ENCODE measurements at places on chromosomes 5 and 9.

- no peak for DNase-seq
Observed at GRCh38 chr5:34031966-34032365, 11.0 kb downstream of the C1QTNF3 start.

DNA sequence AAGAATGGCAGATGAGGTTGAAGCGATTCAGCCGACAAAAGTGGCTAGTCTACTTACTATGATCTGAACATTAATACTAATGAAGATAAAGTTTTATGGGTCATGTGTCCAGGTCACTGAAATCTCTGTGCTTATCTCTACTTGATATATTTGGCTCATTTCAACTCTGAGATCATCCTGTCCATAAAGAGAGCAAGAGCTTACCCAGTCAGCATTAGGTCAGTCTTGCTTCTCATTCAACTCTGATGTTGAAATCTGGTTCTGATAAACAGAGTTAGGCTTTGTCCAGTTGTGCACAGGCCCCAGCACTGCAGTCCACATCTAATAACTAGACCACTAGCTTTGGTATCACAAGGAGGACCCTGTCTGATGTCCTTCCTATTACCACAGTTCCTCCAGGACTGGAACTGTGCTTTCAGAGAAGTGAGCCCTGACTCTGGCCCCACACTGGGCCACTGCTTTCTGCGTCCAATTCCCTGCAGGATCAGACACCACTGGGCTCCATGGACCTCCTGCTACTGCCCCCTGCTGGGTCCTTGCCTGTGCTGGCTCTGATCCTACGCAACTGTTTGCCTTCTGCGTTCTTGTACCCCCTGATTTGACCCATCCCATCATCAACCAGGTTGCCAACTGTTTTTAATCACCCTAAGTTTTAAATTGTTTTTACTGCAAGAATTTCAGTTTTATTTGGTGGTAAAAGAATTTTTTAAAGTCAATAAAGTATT lies 23.7 kb upstream of the FAM120A start:
- DNase-seq = no peak

DNA sequence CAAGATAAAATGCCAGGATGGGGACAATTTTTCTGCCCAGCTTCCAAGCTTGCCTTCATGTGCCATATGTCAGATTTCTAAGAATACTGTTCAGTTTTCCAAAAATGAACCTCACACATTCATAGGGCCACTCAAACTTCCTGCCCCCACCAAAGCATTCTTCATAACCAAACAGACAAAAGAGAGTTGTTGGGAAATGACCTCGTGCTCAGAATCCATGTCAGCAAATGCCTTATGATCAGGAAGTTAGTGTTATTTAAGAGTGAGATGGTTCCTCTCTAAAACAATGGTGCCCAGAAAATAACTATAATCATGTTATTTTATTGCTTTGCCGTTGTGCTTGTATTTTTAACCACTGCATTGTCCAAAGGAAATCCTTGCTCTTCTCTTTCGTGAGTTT lies 208.2 kb downstream of the ZNF608 start:
- no peak for DNase-seq

GRCh38 chr9:121616123-121616755 lies 35.2 kb upstream of the DAB2IP start:
- no peak for DNase-seq

GRCh38 chr9:136403538-136403914 lies 3.6 kb upstream of the SNAPC4 start:
- DNase-seq = peak; percentile 56

DNA sequence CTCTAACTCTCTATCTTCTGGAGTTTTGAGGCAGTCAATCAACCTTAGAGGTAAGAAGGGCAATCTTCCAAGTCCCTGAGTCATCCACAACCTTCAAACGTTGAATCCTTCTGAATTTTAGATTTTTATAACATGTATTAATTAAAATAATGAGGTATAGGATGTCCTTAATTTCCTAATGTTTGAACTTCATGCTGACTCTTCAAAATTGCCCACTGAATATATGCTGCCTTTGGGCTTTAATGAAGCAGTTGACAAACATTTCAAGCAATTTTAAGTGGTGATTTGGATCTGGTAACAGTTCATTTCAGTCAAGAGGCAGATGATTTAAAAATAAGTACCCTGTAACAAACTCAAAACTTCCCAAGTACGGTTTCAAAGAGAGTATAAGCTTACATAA lies 26.0 kb downstream of the ERP44 start:
- DNase-seq = no peak

DNA sequence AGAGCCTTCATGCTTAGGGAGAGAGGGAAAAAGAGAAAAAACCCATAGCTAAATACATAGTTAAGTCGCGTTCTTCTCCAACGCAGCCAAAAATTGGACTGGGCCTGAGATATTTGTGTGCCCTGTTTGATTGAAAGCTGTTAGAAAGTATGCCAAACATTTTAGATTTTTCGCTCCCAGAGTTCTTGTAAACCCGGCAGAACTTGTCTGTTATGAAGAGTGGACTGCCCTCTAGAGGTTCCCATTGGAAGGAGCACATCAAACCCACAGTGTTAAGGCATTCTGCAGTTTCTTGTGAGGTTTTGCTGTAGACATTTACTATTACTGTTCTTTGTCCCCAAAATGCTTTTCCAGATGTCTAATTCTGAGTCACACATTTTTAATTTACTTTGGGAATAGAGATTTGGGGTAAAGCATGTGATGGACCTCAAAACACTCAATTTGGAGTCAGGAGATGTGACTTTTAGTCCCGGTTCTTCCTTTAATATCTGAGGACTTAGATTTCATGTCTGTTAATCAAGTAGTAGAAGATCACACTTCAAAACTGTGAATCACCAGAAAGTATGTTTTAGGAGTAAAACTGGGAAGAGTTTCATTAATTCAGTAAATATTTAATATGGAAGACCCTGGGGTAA lies 96.6 kb downstream of the PCSK1 start:
- DNase-seq = no peak

GRCh38 chr9:80156262-80156661 lies 584.5 kb downstream of the TLE4 start:
- DNase-seq = no peak

- no peak for DNase-seq
Observed at GRCh38 chr9:129270903-129271431, 92.9 kb upstream of the IER5L start.

DNA sequence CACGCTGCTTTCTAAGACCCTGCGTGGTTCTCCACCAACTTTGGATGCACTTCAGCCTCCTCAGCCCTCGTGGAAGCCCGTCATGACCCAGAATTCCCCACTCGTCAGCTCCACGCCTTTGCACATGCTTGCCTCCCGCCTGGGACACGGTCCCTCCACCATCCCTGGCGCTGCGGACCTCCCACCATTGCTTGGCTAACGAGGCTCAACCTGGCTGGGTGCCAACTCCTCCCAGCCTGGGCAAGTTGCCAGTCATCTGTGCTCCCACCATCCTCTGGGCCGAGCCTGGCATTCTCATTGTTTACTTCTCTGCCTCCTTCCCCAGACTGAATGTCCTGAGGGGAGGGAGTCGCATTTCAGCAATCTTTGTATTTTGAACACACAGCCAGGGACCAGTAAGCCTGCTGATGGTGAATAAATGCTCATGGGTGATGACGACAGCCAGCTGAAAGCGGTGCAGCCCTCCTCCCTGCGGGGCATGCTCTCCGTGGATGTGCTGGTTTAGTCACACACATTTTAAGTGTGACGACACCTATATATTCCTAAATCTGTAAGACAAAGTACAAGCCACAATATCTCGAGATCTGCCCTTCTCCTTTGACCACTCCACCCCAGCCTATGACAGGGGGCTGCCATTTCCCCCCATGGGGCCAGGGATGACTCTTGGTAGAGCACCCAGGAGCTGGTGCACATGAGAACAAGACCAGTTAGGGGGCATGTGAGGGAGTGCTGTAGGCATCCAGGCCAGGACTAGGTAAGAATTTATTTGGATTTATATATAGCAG lies 37.6 kb downstream of the ANKRD33B start:
- no peak for DNase-seq

- DNase-seq = no peak
Observed at GRCh38 chr9:127762111-127762676, 16.3 kb downstream of the SH2D3C start.

- no peak for DNase-seq
Observed at GRCh38 chr5:150022158-150022531, 21.6 kb downstream of the HMGXB3 start.

- DNase-seq = no peak
Observed at GRCh38 chr5:90477073-90477472, 2.4 kb downstream of the POLR3G start.

DNA sequence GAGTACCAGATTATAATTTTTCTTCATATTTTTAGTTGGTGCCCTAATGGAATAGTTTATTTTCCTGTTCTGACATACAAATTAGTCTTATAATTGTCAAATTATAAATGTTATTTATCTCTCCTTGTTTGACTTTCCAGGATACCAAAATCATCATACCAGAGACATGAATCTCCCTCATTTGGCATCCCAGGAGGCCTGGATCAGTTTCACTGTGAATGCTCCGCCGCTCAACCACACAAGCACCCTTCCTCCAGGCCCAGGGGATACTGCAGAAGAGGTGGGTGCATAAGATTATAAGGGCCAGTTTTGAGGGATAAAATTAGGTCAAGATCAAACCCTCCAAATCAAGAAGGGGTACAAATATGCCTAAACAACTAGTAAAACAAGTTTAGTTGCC lies 1229.3 kb downstream of the CDH12 start:
- no peak for DNase-seq

DNA sequence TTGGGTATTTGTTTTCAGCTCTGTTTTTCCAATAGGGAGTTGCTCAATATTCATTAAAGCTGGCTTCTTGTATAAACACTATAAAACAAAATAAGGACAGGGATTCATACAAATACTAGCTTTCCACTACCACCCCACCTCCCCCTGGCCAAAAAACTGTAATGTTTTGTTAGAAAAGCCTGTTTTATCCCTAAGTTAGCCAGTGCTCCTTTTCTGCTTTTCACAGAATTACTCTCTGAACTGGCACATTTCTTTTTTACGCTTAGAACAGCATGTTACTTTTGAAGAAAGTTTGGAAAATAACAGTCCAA lies 147.4 kb upstream of the DMRT1 start:
- no peak for DNase-seq

DNA sequence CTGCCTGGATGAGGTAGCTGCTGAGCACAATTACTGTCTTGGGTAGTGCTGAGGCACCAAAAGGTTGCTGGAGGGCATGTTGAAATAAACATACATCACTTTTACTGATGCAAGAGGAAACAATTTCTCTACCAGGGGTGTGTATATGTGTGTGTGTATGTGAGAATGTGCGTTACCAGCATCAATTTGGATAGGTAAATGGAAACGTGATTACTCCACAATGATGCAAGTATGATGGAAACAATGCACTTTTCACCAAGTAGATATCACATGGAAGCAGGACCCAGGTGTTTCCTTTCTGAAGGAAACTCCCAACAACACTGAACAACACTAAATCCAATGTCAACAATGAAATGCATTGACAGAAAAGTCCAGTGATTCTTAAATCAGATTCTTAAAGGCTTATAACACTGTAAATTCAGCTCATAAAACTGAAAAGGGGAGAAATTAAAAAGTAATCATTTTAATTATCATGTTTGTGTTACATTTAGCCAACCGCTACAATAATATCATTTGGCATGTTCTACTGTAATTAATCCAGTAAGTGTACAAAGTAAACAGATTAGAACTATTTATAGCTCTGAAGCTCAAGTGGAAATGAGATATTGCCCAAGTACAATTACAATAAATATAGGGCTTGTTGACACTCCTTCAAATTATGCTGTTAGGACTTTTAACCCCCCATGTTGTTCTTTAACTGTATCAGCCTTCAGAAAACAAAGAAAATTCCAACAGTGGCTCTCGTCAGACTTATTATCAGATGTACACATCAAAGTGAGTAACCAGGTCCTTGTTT lies 25.3 kb downstream of the YIPF5 start:
- DNase-seq = no peak

- no peak for DNase-seq
Observed at GRCh38 chr9:108640230-108640629, 215.6 kb downstream of the ACTL7B start.

- no peak for DNase-seq
Observed at GRCh38 chr5:102528600-102528999, 29.8 kb upstream of the SLCO6A1 start.

DNA sequence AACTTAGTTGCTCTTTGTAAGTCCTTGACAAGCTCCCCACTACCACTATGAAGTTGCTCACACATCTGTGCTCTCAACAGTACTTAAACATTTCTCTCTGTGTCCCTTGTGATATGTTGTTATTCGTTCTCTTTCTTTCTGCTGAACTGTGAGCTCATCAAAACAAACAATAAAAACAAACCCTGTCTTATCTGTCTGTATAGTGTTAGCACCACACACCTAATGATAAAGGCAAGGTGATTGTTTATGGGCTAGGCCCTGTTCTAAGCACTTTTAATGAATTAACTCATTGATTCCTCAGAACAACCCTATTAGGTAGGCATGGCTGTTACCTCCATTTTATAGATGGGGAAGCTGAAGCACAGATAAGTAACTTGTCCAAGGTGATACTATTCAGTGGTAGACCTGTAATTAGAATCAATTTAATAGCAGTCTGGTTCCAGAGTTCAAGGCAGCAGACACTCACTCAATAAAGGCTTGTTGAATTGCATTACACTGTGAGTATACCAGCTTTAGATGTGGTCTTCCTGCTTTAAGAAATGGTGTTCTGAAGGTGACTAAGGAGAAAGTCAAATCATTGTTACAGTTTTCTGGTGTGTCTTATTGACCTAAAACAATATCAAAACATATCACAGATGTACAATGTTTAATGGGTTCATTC lies 153.6 kb upstream of the ELL2 start:
- DNase-seq = no peak

- no peak for DNase-seq
Observed at GRCh38 chr9:106892632-106893031, 29.7 kb downstream of the ZNF462 start.

- DNase-seq = no peak
Observed at GRCh38 chr5:154166901-154167791, 23.4 kb upstream of the GALNT10 start.

DNA sequence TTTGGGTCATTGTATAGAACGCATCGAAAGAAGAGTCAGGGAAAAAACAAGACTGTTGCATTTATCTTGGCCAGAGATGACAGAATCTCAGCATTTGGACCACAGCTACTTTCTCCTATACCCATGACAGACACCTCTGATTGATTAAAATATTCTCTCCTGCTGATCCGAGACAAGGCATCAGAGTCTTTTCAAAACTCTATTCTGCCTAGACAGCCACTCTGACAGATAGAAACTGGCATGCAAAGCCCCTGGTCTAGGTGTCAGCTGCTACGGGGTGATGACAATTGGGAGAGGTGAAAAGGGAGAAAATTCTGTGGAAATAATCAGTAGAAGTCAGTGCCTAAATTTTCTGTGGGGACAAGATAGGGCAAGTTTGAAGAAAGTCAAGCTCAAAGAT lies 152.2 kb downstream of the PIK3R1 start:
- DNase-seq = no peak

GRCh38 chr5:155726267-155726666 lies 600.7 kb upstream of the SGCD start:
- DNase-seq = no peak

Data from GM19239 (cell line).